GM04503 (cell line): ENCODE measurements at places on chromosomes 1 and 21.

GRCh38 chr1:49686107-49686506 lies 337.6 kb downstream of the AGBL4 start:
- no peak for DNase-seq

DNA sequence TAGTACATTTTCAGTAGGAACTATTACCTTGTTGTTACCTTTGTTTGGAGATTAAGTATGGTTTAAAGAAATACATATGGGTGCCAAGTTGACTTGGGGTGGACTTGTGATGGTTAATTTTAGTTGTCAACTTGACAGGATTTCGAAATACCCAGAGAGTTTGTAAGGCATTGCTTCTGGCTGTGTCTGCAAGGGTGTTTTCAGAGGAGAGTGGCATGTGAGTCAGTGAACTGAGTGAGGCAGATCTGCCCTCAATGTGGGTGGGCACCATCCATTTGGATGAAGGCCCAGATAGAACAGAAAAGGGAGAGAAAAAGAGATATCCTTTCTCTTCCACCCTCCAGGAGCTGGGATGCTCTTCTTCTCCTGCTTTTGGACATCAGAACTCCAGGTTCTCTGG lies 315.5 kb downstream of the GPATCH2 start:
- no peak for DNase-seq

GRCh38 chr1:7400566-7400965 lies 370.5 kb upstream of the VAMP3 start:
- DNase-seq: no peak

DNA sequence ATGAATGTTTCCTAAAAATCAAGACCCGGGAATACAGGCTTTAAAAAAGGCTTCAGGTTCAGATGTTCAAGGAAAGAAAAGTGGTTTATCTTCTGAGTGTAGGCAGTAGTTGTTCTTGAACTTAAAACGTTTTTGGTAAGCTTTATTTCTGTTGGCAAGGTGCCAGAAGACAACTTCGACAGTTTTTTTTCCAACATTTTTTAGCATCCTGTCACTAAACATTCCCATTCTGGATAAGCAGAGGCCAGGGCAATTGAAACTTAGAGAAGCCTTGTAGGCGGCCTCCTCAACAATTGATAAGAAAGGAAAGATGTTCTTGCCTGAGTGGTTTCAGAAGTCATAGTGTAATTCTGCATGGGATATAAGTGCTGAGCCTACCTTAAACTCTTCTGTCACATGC lies 66.7 kb downstream of the PATJ start:
- DNase-seq: no peak

GRCh38 chr1:171566467-171566866 lies 55.6 kb upstream of the MYOCOS start:
- DNase-seq: no peak

DNA sequence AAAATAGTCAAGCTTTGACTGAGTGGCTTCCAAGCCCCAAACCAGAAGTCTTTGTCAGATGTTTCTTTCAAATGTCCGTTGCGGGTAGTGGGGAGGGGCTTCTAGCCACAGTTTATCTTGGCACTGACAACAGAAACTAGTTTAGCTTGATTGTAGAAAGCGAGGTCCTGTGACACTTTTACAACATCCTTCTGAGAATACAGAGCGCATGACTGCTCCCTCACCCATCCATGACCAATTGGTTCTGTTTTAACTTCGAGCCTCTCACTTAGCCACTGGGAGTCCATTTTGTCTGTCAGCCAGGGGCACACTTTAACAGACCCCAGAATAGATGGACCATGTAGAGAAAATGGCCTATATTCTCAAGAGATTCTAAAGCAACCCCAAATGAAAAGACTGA lies 199.2 kb upstream of the ST6GALNAC5 start:
- DNase-seq: no peak

- no peak for DNase-seq
These were observed 24.8 kb upstream of the OR2B11 start for GRCh38 chr1:247482747-247483146.

GRCh38 chr1:234307726-234308125 lies 65.5 kb upstream of the COA6 start:
- no peak for DNase-seq

DNA sequence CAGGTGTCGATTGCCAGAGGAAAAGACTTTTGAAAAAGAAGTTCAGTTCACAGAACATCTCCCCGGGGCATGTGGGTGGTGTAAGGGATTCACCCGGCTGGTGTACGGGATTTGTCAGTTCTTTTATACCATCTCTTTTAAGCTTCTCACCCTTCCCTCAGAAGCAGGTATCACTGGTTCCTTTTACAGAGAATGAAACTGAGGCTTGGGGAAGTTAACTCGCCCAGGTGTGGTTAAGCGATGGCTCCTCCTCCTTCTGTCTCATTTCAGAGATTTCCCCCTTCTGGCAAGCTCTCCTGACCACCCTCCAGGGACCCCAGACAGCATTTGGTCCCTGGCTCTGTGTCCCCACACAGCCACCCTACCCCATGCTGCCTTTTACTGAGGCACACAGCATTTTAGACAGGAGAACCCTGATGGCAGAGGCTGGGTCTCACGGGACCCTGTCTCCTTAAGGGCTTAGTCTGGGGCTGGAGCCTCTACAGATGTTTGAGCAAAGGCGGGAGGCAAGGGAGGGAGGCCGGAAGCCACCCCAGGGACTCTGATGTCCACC lies 2.8 kb upstream of the ECE1 start:
- DNase-seq: no peak

DNA sequence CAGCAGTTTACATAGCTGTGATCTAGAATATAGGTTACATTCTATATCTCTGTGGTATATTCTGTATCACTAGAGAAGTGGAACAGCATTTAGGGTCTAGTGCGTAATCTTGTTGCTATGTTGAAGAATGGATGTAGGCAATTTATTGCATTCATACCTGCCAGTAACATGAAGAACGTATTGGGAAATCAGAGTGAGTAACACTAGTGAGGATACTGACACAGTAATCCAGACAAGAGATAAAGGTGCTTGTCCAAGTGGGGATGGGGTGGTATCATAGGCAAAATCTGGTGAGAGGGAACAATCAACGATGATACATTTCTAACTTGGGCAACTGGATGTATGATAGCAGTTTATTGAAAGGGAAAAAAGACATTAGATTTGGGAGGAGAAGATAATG lies 9.8 kb downstream of the PPP2R5A start:
- DNase-seq: no peak

DNA sequence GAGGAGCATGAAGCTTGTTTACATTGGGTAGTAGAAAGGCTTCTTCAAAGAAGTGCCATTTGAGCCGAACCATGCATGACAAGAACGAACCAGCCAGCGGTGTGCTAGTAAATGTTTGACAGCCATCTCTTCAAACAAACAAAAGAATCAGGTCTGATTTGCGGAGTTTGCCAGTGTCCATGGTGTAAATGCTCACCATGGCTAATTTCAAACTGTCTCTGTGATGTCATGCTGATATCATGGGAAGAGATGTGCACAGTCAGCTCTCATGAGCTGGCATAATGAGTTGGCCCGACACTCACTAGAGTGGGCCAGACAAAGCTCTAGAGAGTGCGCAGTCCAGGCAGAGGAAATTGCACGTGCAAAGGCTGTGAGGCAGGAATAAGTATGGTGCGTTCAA lies 101.1 kb downstream of the KAZN start:
- DNase-seq: no peak

- no peak for DNase-seq
These were observed 37.7 kb upstream of the KCNJ15 start for GRCh38 chr21:38219049-38219628.

DNA sequence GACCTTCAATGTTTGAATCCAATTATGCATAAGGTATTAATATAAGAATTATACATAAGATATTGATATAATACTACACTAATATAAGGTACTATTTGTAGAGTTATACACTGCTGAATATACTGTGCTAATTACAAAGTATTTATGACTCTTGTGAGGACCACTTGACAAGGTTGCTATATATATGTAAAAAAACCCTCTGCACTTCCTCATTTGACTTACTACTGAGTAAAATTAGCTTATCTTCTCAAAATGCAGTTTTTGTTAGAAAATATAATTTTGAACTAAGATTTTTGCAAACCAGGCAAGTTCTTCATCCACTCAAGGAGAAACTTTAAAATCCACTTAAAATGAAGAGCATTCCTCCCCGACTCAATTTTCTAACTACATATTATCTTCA lies 8.5 kb downstream of the SIKE1 start:
- DNase-seq: no peak

DNA sequence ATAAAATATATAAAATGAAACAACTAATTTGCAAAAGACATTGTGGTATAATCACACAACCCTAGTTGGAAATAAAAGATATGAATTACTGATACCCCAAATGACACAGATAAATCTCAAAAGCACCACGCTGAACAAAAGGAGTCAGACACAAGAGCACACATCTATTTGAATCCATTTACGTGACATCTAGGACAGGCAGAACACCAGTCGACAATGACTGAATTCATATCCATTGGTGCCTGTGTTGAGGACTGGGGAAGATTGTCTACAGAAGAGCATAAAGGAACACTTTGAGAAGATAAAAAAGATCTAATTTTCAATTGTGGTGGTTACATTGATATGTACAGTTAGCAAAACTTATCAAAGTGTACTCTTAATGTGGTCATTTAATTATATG lies 874.1 kb downstream of the LTN1 start:
- no peak for DNase-seq
